ENCODE measurements at places on chromosomes 4 and X. TPM values are rescaled to one million over a fixed set of nuclear protein-coding genes. Genes with fewer than 3 reads are reported as not detected.

GRCh38 chr4:73952352-73952751, 29.5 kb downstream of the PF4 start:
- no peak for DNase-seq

- no peak for DNase-seq
These were observed 988.8 kb downstream of the RAPGEF2 start for GRCh38 chr4:160091631-160092030.

- no peak for DNase-seq
These were observed 104.3 kb downstream of the RTL9 start for GRCh38 chrX:110462957-110463356.

- no peak for DNase-seq
These were observed 629.7 kb upstream of the DIPK2B start for GRCh38 chrX:45830343-45830742.

DNA sequence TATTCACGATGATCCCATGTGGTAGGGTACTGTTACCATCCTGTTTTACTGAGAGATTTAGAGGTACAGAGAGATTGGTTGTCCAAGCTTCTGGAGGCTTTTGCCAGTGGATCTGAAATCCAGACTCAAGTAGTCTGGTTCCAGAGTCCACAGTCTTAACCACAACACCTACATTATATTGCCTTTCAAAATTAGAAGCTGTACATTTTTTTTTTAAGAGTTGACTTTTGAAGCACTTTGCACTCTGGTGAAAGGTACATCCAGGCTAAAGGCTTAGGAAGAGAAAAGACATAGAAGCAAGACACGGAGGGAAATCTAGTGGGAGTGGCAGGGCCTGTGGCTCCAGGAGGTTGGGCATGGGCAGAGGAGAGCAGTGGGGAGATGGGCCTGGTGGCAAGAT, 122.1 kb downstream of the AFF1 start:
- DNase-seq, result no peak

DNA sequence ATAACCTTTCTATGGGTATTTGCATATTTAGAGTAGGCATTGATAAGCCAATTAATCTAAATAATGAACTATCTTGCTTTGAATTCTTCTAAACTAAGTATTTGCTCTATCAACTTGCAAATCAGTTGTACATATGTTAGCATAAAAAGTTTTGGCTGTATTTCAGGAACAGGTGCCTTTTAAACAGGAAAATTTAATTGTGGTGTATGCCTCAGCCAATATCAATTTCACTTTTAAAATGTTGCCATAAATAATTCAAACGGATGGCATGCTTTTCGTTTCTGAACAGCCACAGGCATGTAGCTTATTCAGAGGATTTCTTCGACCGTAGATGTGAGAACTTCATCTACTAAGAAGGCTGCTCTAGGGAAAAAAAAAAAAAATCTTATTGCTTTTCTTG, 99.9 kb downstream of the DCLK2 start:
- DNase-seq, result no peak

GRCh38 chr4:153731239-153731638, 28.6 kb downstream of the RNF175 start:
- no peak for DNase-seq

DNA sequence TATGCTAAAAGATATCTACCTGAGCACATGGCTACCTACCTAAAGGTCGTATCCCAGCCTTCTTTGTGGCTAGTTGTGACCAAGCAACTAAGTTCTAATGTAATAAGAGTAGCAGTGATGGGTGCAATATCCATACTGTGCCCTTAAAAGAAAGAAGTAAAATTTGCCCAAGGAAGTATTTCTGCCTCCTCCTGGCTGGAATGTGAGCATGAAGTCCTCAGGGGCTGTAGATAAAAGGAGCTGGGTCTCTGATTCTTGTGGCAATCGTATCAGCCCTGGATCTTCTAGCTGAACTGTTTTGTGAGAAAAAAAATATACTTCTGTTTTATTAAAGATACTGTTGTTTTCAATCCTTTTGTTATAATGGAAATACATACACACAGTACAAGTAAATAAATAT, 217.4 kb downstream of the GPAT3 start:
- DNase-seq, result no peak

DNA sequence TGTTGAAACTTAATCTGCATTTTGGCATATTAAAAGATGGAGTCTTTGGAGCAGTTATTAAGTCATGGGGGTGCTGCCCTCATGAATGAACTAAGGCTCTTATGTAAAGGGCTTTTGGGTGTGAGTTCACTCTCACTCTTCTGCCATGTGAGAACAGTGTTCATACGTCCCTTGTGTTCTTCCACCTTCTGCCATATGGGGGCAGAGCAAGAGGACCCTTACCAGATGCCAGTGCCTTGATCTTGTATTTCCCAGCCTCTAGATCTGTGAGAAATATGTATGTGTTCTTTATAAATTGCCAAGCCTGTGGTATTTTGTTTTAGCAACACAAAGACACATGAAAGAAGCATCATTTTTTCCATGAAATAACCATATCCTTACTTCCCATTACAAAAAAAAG, 213.9 kb downstream of the SPOCK3 start:
- DNase-seq, result peak; percentile 5

GRCh38 chr4:5678977-5679376, 29.4 kb downstream of the EVC2 start:
- DNase-seq, result no peak

- peak; percentile 77 for DNase-seq
These were observed 1.1 kb downstream of the HSPA4L start for GRCh38 chr4:127783026-127783769.

The NUP62CL gene
- total RNA-seq, result 5.5 TPM

The CSAG1 gene
- not detected for total RNA-seq

The TRMT44 gene
- 6.5 TPM for total RNA-seq

Measured in HepG2 (cell line).